ENCODE measurements at places on chromosomes 2 and 18.

GRCh38 chr2:207867056-207867455 is 97.3 kb upstream of the FZD5 start:
- DNase-seq = no peak

- DNase-seq = no peak
These were observed 53.7 kb downstream of the TWIST2 start for GRCh38 chr2:238901461-238902057.

- DNase-seq = no peak
These were observed 49.4 kb downstream of the TANC1 start for GRCh38 chr2:159017837-159018236.

GRCh38 chr2:75290600-75291150 is 91.4 kb upstream of the TACR1 start:
- DNase-seq = no peak

DNA sequence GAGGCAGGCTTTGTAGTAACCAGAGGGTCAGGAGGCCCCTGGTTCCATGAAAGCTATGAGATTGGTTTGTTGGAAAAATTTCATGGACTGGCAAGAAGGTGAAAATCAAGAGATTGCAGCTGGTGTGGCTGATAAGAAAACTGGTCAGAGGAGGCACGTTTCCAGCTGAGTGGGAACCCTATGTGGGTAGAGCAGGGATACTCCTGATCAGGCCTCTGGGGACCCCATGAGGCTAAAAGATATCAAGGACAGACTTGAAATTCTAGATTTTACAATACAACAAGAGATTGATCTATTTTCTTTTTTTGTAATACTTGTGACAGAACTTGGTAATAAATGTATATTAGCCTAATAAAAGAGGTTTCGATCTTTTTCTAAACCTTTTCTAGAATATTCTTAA is 1615.1 kb downstream of the DPP10 start:
- DNase-seq = no peak

GRCh38 chr2:179606141-179606540 is 255.3 kb downstream of the ZNF385B start:
- DNase-seq = no peak

GRCh38 chr2:98886066-98886554 is 49.9 kb downstream of the CRACDL start:
- no peak for DNase-seq

DNA sequence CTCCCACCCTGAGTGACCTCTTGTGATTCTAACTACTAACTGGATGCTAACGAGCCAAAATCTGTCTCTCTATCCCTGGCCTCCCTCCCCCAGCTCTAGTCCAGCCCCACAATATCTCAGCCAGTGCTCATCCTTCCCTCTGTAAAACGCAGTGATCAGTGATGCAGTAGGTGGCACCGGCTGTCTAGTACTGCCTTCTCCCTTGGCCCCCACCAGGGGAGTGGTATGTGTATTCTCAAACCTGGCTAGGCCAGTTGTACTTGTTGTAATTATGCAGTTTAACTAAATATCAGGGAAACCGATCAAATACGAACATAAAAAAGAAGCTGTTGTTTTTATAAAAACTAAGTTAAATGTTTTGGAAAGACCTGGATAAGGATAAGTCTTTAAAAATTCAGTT is 113.2 kb upstream of the ALPP start:
- no peak for DNase-seq

DNA sequence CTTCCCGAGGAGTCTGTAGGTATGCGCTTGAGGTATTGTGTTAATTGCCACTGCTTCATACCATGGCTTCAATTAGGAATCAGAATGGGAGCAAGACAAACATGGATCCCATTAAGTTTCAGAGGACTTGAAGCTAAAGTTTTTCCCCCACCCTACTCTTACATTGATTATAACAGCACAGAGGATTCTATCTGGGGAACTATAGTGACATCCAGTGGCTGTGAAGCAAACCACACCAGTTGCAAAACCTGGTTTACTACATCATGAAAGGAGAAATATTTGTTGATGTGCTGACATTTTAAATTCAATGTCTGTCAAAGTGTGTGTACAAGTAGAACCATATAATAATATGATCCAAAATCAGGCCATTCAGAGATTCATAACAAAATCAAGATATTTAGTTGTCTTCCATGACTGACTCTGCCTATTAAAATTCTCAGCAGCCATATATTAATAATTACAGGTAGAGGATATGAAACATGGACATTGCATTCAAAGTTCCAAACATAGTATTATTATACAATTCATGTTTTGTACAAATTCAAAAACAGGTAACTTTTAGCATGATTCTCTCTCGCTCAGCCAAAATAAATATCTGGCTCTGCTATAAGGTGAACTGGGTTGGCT is 82.9 kb downstream of the GRB14 start:
- no peak for DNase-seq

DNA sequence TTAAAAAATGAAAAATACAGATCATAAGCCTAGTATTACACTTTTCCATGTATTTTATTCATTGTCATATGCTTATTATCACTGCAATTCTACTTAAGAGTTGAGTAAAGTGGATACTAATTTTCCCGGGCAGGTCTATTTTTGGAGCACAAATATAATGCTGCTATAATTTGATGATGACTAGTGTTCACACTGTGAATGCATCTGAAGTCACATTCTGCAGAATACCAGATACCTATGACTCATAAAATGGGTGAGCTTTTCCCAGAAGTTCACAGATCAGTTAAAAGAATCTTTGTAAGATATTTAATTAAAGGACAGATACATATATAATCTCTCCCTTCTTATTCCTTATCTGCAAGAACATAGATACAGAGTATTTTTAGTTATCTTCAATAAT is 79.8 kb upstream of the MC4R start:
- no peak for DNase-seq

DNA sequence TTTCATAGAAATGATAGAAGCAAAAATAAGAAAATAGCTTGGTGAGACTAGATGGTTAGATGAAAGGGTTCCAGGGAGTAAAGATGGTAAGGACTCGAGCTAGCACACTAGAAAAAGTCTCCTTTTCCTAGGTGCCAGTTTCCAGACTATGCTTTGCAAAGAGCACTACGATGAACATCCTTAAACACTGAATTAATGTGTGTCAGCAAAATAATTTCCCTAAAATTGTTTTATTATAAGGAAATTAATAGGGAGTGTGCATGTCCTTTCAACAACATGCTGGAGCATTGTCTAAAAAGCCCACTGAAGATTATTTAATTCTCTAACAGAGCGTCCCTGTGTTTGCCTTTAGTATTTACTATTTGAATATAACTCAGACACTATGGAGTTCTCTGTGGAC is 107.4 kb upstream of the NDUFV2 start:
- DNase-seq = no peak

DNA sequence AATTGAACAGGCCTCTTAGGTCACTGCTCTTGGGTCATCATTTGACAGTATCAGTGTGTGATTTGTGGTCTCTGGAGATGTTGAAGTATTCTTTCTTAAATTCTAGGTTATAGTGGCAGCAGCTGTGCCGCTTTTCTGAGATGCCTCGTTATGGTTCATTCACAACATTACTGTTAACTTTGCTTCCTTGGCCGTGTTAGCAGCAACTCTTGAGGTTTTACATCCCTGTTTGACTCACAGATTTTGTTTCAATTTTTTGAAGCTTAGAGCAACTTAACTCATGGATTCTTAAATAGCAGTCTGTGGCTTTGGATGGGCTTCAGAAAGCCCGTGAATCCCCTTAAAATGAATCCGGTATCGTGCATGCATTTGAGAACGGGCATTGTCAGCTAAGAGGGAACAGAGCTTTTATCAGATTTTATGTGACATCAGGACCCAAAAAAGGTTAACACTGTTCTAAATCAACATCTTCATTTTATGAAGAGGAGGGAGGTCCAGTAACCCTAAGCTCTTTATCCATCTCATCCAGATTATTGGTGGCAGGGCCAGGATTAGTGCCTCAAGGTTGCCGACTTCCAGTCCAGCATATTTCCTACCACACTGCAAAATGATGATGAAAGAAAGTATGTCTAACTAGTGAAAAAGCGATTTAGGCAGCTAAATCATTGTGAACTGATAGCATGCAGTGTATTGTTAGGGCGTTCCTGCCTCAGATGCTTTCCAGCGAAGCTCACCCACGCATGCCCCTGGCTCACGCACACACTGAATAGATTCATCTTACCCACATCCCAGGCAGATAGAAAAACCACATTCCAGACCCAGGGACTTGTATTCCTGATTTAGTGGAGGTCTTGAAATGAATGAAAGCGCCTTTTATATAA is 5.1 kb downstream of the TRIB2 start:
- no peak for DNase-seq

DNA sequence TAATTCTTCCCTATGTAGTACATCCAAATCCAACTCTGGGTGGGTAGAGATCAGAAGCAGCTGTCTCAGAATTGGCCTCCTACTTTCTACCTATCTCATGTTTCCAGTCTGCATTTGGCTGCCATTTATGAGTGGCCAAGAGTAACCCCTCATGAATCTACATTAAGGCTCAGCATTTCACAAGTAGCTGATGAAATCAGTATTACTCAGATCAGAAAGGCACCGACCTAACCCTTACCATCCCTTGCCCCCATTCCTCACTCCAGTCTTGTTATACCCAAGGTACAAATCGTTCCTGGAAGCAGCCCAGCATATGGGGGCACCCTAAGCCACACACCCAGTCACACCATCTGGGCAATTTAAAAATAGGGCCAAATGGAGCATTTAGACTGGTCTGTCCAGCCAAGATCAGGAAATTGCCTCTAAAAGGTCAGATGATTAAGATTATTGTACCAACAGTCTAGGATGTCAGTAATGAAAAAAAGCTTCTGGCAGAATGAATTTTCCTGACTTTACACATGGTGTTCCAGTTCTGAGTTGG is 37.1 kb downstream of the CD28 start:
- no peak for DNase-seq

DNA sequence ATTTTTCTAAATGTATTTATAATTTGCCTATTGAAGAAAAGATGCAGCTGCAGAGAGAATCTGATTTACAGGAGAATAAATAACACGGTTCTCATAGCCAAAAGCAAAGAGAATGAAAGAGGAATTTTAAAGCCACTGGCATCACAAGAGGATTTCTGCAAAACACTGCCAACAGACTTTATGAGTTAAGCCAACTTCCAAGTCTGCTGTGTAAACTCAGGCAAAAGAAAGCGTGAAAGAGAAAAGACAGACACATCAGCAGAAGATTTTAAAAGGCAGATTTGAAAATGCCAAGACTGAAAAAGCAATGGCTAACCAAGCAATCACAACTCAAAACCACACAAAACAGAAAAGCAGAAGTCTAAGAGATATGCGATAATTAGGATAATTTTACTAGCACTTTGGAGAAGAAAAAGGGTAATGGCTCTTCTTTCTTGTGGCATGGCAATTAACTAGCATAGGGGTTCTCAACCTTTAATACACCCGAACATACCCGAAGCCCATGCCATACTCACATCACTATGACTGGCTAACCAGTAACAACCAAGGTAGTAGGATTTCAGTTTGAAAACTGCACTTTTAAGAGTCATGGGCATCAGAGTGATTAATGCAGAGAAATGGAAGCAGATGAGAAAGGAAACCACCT is 4.9 kb downstream of the DARS1 start:
- DNase-seq = no peak

DNA sequence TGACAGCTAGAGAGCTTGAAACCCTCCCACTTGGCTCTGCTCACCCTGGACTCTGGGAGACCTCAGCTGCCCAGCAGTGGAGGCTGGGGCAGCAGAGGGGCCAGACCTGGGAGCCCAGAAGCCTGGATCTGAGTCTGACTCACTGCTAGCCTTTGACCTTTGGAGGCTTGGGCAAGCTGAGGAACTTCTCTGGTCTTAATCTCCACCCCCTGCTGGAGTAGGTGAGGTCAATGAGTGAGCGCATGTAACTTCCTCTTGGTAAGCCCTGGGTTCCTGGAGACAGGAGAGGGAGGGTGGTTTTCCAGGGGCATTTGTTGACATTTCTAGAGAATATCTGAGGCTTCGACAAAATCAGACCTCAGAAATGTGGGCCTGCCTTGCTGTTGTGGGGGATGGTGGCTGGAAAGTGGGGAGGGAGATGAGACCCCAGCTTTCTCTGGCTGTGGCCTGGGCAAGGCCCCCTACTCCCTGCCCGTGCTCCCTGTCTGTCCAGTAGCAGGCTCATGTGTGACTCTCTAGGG is 73.0 kb upstream of the YWHAQ start:
- DNase-seq = no peak

DNA sequence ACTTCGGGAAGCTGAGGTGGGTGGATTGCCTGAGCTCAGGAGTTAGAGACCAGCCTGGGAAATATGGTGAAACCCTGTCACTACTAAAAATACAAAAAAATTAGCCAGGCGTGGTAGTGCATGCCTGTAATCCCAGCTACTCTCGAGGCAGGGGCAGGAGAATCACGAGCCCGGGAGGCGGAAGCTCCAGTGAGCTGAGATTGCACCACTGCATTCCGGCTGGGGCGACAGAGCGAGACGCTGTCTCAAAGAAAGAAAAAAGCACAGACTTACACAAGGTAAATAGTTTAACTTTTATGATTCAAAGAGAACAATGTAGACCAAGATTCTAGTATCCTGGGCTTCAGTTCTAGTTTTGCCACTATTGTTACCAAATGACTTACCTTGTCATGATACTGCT is 37.4 kb downstream of the NCKAP1 start:
- no peak for DNase-seq

DNA sequence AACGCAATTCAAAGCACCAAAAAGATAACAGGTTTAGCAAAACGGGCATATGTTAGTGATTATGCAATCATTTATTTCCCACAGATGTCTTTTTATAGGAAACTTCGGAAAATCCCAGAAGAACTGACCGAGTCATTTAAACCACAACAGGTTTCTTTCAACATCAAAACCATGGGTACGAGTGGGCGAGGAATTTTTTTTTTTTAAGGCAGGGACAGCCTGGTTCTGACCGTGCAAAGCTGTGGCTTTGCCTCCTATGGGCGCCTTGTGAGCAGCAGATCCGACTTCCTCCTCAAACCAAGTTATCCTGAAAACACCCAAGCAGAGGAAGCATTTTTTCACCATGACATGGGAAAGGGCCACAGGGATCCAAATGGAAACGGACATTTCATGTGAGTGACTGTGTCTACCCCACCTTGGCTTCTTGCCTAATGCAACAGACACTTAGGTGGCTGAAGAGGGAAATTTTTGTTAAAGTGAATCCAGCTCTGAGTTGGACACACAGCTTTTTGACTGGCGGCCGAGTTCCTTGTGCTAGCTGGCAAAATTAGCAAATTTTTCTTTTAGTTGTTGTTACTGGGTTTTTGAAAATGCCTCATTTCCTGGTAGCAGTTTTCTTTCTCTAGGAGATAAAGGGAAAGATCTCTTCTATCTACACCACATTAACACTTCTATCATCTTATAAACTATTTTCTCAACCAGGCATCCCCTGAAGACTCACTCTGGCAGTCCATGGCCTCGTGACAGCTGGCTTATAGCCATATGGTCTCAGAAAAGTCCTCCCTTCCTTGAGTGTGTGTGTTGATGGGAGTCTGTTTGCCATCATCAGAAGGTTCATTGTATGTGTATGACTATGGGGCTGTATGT is 487.4 kb upstream of the ZEB2 start:
- DNase-seq = no peak

DNA sequence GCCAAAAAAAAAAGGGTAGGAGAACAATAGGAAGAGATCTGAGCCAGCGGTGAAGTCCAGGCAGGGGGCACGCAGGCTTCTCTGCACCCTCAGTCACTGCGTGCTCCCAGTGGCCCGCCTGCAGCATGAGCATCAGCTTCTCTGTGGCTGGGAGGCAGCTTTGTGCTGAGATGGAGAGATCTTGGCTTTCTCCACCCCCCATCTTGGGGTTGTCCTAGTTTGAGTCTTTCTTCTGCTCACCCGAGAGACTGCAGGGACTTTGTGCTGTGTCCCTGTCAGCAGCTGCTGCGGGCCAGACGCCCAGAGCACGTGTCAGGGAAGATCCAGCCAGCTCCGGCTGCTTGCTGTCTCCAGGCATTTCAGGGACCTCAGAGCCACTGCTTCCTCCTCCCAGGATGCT is 20.3 kb downstream of the TRAPPC12 start:
- no peak for DNase-seq
